Stimulated activated CD8-positive, alpha-beta memory T cell treated with anti-CD3 and anti-CD28 coated beads, Interleukin-7, amount 100 ng/mL, for 4 hours (primary cell): ENCODE measurements at places on chromosomes 1 and 21.

- no peak for DNase-seq
These were observed 614 bp upstream of the CACNA1E start for GRCh38 chr1:181482521-181483284.

- DNase-seq: no peak
These were observed 635.1 kb downstream of the PTPRC start for GRCh38 chr1:199273837-199274379.

GRCh38 chr1:117453958-117454357 is 86.7 kb downstream of the MAN1A2 start:
- no peak for DNase-seq

GRCh38 chr21:38229260-38229877 is 27.4 kb upstream of the KCNJ15 start:
- DNase-seq: no peak

DNA sequence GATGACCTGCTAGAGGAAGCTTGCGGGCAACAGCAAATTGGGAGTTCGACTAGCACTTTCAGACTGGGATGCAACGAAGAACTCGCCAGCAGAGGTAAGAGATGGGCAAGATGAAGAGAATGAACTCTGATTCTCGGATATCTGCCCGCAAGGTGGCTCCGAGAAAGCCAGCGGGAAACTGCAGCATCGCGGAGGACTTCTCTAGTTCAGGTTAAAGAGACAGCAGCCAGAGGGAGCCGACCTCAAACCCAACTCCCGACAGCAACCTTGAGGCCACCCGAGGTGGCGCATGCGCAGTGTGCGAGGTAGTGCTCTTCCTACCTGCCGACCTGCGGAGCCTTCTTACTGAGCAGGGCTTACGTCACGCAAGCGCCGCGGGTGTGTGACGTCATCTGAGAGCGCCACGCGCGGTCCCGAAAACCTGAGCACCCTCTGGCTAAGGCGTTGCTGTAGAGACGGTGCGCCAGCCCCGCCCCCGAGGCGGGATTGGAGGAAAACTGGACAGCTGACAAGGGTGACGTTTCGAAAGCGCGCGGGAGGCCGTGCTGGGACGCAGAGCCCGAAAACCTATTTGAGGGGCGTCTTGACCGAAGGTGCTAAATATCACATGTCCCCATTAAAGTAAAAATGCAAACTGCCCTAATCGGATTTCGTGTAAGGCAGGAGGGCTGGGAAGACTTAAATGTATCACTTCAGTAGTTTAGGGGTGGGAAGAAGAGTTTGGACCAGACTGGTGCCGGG is 110.5 kb upstream of the SLC25A33 start:
- peak; percentile 99 for DNase-seq

- no peak for DNase-seq
These were observed 104.8 kb downstream of the RGS2 start for GRCh38 chr1:192913683-192914082.

DNA sequence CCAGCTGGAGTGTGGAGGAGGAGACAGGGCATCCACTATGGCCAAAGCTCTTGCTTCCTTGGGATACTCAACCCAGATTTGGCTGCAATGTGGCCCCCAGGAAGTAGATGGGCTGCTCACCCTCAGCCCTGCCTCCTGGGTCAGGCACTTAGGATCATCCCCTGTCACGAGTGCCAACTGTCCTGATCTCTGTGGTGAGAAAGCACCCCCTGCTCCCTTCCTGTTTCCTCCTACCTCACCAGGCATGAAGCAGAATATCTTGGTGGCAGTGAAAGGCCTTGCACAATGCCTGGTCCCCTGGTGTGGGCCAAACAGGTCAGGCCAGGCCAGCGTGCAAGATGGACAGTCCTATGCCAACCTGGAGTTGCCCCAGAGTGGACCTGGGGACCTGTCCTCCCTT is 211.7 kb downstream of the GRIK3 start:
- DNase-seq: no peak

- DNase-seq: no peak
These were observed 26.9 kb downstream of the OR6Y1 start for GRCh38 chr1:158527190-158527815.

DNA sequence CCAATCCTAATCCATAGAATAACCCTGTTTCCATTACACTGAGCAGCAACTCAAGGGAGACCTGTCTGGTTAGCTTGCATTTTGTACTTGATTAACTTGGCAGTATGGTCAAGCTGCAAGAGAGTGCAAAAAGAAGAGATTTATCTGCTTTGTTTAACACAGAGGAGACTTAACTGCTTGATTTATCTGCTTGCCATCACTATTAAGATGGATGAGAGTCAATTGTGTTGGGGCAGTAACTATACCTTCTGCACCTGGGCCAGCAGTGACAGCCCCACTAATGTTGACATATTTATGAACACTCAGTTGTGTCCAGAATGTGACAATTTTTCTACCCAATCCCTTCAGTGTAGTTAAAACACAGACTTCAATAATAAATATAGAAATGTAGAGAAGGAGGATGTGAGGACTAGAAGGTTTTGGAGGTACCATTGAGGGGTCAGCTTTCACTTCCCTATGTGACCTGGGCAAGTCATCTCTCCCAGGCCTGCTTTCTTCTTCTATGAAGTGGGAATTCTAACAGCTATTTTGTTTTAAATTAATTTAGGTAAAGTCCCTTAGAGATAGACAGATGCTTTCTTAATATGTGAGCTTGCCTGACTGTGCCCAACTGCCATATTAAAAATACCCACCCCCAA is 159.1 kb upstream of the KCNK2 start:
- no peak for DNase-seq

DNA sequence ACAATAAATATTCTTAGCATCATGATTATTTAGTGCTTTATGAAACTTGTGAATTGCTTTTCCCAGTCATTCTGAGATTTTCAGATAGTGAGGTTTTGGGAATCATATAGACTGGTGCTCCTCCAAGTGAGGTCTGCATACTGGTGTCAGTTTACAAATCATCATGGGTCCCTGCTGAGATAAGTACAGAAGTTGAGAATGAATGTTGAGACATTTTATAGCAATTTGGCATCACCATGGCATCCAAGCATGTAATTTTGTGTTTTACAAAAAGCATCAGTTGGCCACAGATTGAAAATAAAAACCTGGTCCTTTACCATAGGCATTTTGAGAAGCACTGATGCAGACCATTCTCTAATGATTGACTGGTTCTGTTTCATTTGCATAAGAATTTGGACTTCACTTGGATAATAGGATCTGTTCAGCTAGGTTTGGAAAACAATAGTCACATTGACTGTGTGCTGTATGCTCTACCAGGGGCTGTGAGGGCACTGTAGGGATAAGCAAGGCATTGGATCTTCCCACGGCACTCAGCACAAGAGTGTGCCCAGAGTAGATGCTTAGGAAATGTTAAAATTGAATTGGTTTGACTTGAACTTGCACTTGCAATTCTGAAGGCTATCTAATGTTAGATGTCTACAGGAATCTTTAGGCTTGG is 79.0 kb upstream of the JUN start:
- DNase-seq: no peak

DNA sequence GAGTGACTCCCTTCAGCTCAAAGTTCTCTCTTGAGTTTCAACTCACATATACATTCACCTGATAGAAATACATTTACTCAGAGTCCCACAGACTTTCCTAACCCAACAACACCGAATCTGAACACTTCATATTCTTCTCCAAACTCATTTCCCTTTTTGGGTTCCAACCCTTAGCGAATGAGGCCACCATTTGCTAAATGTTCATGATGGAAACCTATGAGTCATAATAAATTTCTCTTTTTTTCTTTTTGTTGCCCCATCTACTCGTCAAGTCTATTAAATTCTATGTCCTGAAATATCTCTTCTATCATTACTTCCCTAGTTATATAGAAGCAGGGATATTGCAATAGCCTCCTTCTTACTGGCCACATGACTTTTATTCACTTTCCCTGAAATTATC is 100.1 kb downstream of the HLX start:
- DNase-seq: no peak

DNA sequence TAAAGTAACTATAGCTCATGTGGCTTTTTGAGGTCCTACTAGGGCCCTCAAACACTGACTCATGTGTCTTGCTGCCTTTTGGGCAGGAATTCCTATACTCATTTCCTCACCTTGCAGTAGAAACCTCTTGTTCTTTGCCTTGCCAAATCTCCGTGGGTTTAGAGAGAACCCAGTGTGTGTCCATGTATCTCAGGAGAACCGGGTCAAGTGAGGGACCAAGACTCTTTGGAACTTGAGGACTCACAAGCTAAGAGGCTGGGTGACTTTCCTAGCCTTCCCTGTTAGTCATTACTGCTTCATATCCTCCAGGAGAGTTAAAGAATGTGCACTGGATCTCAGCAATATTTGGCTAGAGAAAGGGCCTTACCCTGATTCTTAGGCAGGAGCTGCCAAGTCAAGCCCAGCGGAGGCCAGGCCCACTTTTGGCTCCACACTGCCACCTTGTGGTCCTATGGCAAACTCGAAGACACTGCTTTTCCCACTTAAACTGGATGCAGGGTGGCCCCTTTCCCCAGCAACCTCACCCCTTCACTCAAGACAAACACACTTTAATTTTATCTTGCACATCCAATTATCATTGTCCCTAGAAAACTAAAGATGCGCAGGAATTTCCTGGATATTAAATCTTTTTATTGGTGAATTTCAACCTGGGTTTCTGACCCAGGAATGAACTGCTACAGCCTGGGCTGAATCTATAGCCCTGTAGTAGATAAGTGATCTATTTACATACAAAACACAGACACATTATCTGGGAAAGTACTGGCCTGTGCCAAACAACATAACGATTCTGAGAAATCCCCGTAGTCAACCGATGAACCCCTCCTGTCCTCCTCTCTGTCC is 10.6 kb downstream of the AVPR1B start:
- peak; percentile 54 for DNase-seq

GRCh38 chr1:47722909-47723580 is 274.1 kb downstream of the TRABD2B start:
- DNase-seq: no peak

- DNase-seq: no peak
These were observed 64.2 kb upstream of the CASZ1 start for GRCh38 chr1:10860682-10861081.

GRCh38 chr1:83901547-83902155 is 97.3 kb downstream of the TTLL7 start:
- no peak for DNase-seq

DNA sequence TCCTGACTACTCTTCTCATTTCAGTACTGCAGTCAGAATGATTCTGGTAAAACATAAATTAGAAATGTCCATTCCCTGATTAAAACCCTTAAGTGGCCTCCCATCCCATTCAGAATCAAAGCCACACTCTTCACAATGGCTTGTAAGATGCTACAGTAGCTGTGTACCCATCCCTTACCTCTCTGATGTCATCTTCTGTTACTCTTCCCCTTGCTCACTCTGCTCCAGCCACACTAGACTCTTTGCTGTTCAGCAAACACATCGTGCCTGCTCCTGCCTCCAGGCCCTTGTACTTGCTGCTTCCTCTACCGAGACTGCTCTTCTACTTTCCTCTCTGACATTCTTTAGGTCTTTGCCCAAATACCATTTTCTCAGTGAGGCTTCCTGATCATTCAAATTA is 4.3 kb upstream of the GPX7 start:
- no peak for DNase-seq

GRCh38 chr1:68558321-68559026 is 61.6 kb upstream of the DEPDC1 start:
- no peak for DNase-seq

GRCh38 chr1:169521226-169521625 is 35.5 kb upstream of the SLC19A2 start:
- no peak for DNase-seq

GRCh38 chr1:43868741-43869067 is 64.9 kb upstream of the ARTN start:
- no peak for DNase-seq

- no peak for DNase-seq
These were observed 5.8 kb upstream of the TMEM52 start for GRCh38 chr1:1924849-1925248.

DNA sequence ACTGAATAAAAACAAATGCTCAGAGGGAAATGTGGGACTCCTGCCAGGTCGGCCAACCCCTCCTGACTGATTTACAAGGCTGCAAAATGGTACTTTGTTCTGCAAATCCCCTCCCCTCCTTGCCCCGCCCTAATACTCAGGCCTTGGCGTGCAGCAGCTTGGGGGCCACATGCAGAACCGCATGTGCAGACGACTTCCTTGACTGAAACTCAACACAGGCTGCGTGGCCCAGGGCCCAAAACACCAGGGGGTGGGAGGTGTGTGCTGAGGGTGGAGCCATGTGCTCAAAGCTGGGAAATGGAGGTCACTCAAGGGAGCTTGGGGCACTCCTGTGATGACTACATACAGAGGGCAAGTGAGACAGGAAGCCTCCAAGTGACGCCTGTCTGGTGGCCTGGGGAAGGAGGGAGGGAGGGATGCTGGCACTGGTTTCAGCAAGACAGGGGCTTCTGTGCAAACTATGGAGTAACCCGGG is 87.2 kb downstream of the MRPL37 start:
- DNase-seq: peak; percentile 57

GRCh38 chr1:58585581-58586151 is 8.6 kb upstream of the TACSTD2 start:
- no peak for DNase-seq

DNA sequence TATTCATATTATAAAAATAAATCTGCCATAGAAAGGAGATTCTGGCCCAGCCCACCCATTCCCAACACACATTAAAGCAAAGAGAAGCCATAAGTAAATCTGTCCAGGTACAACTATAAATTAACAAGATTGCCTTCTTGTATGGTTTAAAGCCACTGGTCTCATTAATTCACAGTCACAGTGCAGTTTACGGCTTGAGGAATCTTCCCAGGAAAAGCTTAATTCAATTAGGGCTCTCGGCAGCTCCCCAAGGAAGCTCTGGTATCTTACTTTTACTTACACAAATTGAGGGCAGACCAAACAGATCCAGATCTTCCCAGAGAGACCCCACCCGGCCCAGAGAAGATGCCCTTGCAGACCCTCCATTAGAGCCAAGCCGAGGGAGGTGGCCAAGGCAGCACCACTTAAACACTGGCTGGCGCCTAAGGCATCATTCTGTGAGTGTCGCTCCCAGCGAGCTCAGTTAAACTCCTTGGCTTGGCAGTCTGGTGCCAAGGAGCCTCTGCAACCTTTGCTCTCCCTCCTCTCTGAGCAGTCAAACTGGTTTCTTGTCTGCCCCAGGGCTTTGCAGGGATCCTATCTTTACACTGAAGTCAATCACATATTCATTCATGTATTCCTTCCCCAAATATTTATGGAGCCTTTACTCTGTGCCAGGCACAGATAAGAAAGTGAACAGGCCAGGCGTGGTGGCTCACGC is 10.7 kb downstream of the SLC9A1 start:
- DNase-seq: no peak

DNA sequence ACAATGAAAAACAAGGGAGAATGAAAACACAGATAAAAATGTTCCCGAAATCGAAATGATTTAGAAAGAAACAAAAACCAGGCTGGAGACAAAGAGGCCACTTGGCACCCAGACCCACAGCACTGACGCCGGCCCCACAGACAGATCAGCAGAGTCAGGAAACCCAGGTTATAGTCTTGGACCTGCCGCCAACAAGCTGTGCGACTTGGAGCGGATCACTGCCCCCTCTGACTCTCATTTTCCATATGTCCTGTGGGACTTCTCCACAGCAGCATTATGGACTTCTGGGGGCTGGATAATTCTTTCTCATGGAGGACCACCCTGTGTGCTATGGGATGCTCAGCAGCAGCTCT is 72.4 kb downstream of the MATN1 start:
- DNase-seq: no peak

GRCh38 chr1:187987236-187987776 is 1158.6 kb downstream of the PLA2G4A start:
- no peak for DNase-seq

- no peak for DNase-seq
These were observed 15.6 kb downstream of the EVA1C start for GRCh38 chr21:32427958-32428623.
